Activated CD8-positive, alpha-beta memory T cell treated with anti-CD3 and anti-CD28 coated beads, Interleukin-2, amount 10 ng/mL, durations not matched to agents 7 days and 5 days (primary cell): ENCODE measurements at places on chromosomes 4 and X.

DNA sequence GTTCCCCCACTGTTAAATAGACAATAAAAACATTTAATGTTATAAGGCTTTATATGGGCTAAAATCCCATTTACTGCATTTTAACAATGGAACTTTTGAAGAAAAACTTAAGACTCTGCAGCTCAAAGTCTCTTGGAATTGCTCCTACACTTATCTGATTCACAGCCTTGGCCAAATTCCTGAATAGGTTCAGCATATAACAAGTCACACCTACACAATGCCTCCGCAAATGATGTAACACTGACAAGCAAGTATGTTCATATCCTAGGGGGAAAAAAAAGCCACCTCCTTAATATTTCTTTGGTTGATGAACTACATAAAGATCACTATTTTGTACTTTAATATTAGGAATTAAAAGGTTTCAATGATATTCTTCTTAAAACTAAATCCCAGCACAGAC, 34.5 kb downstream of the RPS6KA6 start:
- DNase-seq, result no peak

GRCh38 chrX:31658360-31658759, 586.5 kb upstream of the FTHL17 start:
- DNase-seq, result no peak

- DNase-seq, result no peak
These were observed 1273.0 kb downstream of the RAPGEF2 start for GRCh38 chr4:160375772-160376452.

DNA sequence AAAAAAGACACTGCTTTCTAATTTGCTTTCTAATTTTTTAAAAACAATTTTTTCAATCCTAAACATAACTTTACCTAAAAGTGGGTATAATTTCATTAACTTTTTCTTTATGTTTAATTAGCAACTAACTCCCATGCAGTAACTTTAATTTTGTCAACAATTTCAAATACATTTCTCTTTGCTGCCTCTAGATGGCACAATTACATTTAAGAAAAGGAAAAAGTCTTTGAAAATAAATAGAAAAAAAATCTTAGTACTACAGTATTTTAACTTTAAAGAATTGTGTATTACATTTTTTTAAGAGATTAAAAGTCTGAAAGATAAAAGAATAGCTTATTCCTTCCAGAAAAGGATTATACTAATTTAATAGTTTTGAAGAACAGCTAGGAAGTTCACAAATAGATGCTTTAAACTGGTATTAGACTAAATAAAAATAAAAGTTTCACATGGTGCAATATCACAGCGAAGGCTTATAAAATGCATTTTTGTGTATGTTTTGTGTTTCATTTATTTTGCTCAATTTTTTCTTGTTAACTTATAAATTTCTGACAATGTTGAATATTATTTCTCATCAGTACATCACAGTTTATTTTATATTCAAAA, 105.1 kb downstream of the ADGRA3 start:
- DNase-seq, result no peak

DNA sequence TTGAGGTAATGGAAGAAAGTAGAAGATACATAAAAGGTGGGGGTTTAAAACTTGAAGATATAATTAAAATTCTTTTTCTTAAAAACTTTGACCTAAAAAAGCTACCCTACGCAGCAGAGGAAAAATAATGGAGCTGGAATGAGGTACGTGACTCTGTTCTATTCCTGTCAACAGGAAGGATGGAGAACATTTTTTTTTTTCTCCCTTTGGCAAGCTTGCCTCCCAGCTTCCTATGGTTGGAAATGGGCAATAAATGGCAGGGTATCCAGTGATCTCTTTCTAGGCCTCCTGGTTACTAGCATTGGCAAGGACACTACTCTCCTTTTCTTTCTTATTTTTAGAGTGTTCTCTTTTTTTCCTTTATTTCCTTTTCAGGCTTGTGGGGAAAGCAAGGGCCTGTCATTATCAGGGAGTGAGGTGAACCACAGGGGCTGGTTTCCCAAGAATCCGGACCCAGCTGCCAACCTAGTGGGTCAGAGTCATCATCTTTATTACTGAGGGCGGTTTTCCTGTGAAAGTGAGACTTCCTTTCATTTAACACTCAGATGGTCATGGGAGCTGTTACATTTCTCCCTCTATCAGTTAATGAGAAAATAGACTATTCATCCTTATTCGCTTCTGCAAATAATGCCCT, 224.6 kb downstream of the SPRY1 start:
- no peak for DNase-seq

- DNase-seq, result no peak
These were observed 79.2 kb downstream of the ARAP2 start for GRCh38 chr4:36164900-36165630.

- DNase-seq, result no peak
These were observed 70.9 kb upstream of the STOX2 start for GRCh38 chr4:183834252-183834651.

DNA sequence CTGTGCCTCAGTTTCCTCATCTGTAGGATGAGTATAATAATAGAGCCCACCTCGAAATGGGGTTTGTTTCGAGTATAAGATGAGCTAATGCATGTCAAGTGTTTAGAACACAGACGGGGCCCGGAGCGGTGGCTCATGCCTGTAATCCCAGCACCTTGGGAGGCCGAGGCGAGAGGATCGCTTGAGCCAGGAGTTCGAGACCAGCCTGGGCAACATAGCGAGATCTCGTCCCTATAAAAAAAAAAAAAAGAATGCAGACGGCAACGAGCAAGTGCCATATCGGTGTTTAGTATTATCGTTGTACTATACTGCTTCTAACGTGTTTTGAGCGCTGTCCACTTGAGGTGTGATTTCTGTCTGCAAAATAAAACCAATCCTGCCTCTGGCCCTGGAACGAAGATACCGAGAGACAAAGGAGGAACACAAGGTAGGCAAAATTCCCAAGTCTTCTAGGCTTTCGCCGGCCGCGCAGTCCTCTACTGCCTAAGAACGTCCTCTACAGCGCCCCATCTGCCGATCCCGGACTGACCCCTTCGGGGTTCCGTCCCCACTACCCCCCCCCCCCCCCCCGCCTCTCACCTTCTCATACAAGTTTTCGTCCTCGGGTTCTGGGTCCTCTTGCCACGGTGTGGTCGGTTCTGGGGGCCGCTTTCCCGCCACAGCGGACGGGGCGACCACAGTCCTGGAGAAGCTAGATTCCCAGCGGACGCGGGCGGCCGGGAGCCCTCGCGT, 442 bp downstream of the NDUFB11 start:
- no peak for DNase-seq

GRCh38 chr4:128727658-128728057, 81.8 kb upstream of the JADE1 start:
- no peak for DNase-seq

DNA sequence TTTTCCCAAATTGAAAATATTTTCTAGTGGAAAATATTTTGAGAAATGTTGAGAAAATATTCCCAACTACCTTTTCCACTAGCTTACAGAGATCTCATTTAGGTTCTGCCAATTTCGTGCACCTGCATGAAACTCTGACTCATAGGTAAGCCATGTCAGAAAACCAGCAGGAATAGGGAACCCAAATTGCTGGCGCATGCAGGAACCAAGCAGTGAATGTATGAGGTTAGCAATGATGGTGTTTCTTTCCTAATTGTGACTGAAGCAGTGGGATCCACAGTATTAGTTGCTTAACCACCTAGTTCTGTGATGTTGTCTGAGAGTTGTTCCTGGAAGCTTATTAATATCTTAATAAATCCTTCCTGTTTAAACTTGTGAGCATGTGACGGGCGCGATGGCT, 381.0 kb upstream of the TRAM1L1 start:
- no peak for DNase-seq

- no peak for DNase-seq
These were observed 15.3 kb downstream of the NOP14 start for GRCh38 chr4:2947926-2948325.

GRCh38 chr4:109432203-109432602, 1.4 kb upstream of the SEC24B start:
- no peak for DNase-seq

DNA sequence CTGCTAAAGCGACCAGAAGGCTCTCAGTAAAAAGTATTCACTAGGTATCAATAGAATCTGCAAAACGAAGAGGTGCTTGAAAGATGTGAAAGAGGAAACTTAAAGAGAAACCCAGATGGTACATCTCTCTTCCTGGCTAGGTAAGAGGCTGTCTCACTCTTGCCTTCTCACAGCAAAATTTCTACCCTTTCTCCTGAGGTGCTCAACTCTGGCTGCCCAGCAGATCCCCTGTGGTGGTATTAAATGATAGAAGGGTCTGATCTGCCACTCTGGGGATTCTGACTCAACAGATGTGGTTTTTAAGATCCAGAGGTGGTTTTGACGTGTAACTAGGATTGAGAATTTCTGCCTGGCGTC, 14.9 kb upstream of the TSPAN5 start:
- no peak for DNase-seq

DNA sequence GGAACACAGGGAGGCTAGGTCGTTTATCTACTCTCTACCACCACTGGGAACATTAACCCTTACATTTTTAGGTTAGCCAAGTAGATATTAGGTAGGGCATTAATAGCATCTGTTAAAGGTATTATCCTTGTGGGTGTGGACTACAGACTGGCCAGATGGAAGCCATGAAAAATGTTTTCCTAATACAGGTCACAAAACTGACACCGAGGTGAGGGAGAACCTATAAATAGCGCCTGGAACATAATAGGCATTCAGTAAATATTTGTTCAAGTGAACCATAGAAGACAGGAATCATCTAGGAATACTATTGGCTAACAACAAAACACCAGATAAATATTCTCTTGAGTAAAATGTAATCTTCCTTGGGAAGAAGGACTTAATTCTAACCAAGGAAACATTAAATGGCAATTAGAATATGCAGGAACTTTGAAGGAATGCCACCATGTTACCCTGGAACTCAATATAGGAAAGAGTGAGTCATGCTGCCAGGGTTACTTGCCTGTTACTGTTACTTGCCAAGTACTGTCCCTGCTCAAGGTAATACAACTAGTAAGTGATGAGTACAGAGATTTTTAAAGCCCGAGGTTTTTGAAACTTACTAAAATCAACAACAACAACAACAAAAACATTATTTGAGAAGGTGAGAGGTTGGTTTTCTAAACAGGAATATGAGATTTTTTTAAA, 79.0 kb downstream of the SOX3 start:
- no peak for DNase-seq

GRCh38 chr4:184959309-184959708, 59.0 kb upstream of the HELT start:
- DNase-seq, result no peak

DNA sequence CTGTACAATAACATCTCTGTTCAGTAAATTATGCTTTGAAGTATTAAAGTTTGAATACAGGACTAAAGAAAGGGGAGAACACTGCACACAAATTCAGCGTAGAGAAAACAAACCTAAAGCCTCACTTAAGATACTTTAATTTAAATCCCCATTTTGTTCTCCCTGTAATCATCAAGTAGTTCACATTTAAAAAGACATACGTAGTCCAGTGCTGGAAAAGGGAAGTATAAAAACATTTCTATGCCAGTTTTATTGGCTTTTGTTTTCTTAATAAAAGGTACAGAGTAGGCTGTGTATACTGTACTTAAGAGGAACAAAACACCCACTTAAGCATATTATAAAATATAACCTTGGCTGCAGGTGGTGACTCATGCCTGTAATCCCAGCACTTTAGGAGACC, 101.6 kb downstream of the FGF16 start:
- no peak for DNase-seq

- no peak for DNase-seq
These were observed 609.7 kb downstream of the TLL1 start for GRCh38 chr4:166482758-166483157.

- no peak for DNase-seq
These were observed 29.9 kb downstream of the DKK2 start for GRCh38 chr4:107006218-107006617.

GRCh38 chr4:102761296-102761701, 531 bp upstream of the MANBA start:
- DNase-seq, result peak; percentile 51

DNA sequence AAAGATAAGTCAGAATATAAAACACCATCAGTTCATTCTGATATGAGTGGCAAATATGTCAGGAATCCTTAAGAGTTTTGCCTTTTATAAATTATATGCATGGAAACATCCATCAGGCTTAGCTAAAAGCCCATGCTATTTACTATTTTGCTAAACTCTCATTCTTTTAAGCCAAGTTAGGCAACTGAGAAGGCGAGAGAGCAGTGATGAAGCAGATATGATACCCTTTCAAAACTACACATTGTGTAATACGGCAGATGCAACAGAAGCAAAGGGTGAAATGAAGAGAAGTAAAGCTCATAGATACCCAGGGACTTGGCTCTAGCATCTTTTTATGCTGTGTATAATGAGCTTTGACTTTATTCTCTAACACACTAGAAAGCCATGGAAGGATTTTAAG, 95.8 kb downstream of the SLIT2 start:
- no peak for DNase-seq

- no peak for DNase-seq
These were observed 33.4 kb downstream of the NELFA start for GRCh38 chr4:1975391-1975801.

DNA sequence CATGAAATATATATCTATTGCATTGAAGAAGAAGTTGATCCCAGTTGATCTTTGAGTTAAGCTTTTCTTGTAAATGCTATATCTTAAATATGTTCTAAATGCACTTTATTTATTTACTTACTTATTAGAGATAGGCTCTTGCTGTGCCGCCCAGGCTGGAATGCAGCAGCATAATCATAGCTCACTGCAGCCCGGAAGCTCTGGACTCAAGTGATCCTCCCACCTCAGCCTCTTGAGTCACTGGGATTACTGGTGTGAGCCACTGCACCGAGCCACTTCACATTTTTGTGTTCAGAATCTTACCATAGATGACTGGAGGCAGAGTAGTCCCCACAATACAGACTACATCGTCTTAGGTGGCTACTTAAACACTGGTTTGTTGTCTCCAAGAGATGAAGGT, 324.3 kb upstream of the SLIT2 start:
- DNase-seq, result no peak

- no peak for DNase-seq
These were observed 27.0 kb downstream of the OTUD4 start for GRCh38 chr4:145153181-145153903.

DNA sequence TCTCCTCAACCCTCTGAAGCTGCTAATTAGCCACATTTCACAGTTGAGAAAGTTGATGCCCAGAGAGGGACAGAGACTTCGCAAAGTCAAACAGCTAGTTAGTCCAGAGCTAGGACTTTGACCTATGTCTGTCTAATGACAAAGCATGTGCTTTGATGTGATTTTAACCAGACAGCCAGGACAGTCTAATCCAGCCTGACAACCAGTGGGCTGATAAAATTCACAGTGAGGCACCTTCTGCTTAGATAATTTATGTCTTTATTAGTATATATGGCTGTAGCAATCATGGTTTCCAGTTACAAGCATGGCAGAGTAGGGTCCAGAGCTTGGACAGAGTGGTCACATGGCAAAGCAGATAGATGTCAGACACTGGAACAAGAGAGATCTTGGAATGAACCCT, 133.6 kb upstream of the C1QTNF7 start:
- DNase-seq, result no peak

DNA sequence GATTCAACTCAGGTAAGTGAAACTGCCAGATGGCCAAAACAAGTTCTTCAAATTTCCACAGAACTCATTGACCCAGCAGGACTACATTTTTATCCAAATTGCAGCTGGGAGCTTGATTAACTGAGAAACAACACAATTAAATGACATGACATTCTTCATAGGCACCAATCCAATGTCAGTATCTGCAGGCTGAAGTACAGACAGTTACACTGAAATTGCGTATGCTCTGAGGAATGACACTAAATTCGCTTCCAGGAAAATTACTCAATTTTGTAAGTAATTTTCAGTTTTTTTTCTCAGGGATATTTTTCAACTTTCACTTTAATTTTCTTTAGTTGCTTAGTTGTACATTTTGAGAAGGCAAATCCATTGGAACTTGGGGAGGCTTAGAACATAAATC, 4.5 kb downstream of the C1GALT1C1 start:
- no peak for DNase-seq
